Activated T-helper 1 cell treated with anti-CD3 and anti-CD28 coated beads, Interleukin-12 subunit alpha, Interleukin-12 subunit beta, Interleukin-2, Interleukin-4 antibody, amounts not matched to agents 30 ng/mL and 10 ng/mL and 1 ng/mL, durations not matched to agents 14 hours and 24 hours and 36 hours (primary cell): ENCODE measurements at places on chromosomes 4 and X. TPM values are rescaled to one million over a fixed set of nuclear protein-coding genes. Genes with fewer than 3 reads are reported as not detected.

The G3BP2 gene
- total RNA-seq: 143 and 144 TPM in 2 replicates

The PPP3CA gene
- total RNA-seq: 10.0 and 11.3 TPM in 2 replicates

The TMPRSS11E gene
- total RNA-seq: not detected in 2 replicates

The PAGE1 gene
- total RNA-seq: not detected in 2 replicates

The CTAG2 gene
- not detected in 2 replicates for total RNA-seq

The ACSL1 gene
- 56.7 and 61.8 TPM in 2 replicates for total RNA-seq

The SPANXC gene
- not detected in 2 replicates for total RNA-seq

The SRPK3 gene
- total RNA-seq: not detected in 2 replicates

The TKTL2 gene
- not detected in 2 replicates for total RNA-seq

The TLR1 gene
- 1.9 and 2.7 TPM in 2 replicates for total RNA-seq

The FAAH2 gene
- 7.2 and 7.3 TPM in 2 replicates for total RNA-seq

The SULT1B1 gene
- total RNA-seq: 0.17 and 0.26 TPM in 2 replicates

The CABS1 gene
- total RNA-seq: not detected in 2 replicates

The SERPINA7 gene
- total RNA-seq: not detected in 2 replicates

The HEPH gene
- total RNA-seq: not detected in 2 replicates

The ZNF157 gene
- 0.34 and 0.49 TPM in 2 replicates for total RNA-seq

The TEC gene
- total RNA-seq: 1.1 and 1.3 TPM in 2 replicates

The TAF7L gene
- 0.10 and 0.36 TPM in 2 replicates for total RNA-seq

The PRRG3 gene
- total RNA-seq: not detected in 2 replicates

The NEUROG2 gene
- total RNA-seq: 0.18 TPM in 1 of 2 replicates, not detected in the other

The NHS gene
- total RNA-seq: 8.1 and 11.1 TPM in 2 replicates

The PROM1 gene
- total RNA-seq: not detected in 2 replicates

The ADRA2C gene
- not detected in 2 replicates for total RNA-seq

The GPM6B gene
- total RNA-seq: not detected in 2 replicates

The FSTL5 gene
- total RNA-seq: not detected in 2 replicates

The IL13RA2 gene
- not detected in 2 replicates for total RNA-seq

The GYPE gene
- 0.16 TPM in 1 of 2 replicates, not detected in the other for total RNA-seq

The DMP1 gene
- total RNA-seq: not detected in 2 replicates

The PABPC1L2A gene
- total RNA-seq: not detected in 2 replicates

The DCUN1D4 gene
- total RNA-seq: 29.7 and 40.7 TPM in 2 replicates

The RPGR gene
- total RNA-seq: 7.5 and 9.3 TPM in 2 replicates

The ADAMTS3 gene
- not detected in 2 replicates for total RNA-seq

The GRIA3 gene
- not detected in 2 replicates for total RNA-seq

The ASB12 gene
- total RNA-seq: not detected in 2 replicates

The VSIG1 gene
- total RNA-seq: 0.73 TPM in 1 of 2 replicates, not detected in the other

The ZDHHC15 gene
- total RNA-seq: 0.24 TPM in 1 of 2 replicates, not detected in the other

The UGT2A2 gene
- total RNA-seq: not detected in 2 replicates

The HDAC6 gene
- total RNA-seq: 44.7 and 56.4 TPM in 2 replicates

The UBA6 gene
- 78.2 and 78.5 TPM in 2 replicates for total RNA-seq

The FAM53A gene
- total RNA-seq: 2.5 and 5.5 TPM in 2 replicates

The AVPR2 gene
- not detected in 2 replicates for total RNA-seq

The CPLX1 gene
- total RNA-seq: 1.3 and 1.5 TPM in 2 replicates

The RGN gene
- total RNA-seq: not detected in 2 replicates

The MGAT4D gene
- total RNA-seq: not detected in 2 replicates

The TCEAL6 gene
- total RNA-seq: not detected in 2 replicates

The DMRTC1 gene
- total RNA-seq: not detected in 2 replicates

The CAMK2D gene
- total RNA-seq: 67.7 and 73.5 TPM in 2 replicates

The RIPPLY1 gene
- total RNA-seq: not detected in 2 replicates

The NFXL1 gene
- 13.1 and 16.5 TPM in 2 replicates for total RNA-seq

The PDE5A gene
- 0.10 TPM in 1 of 2 replicates, not detected in the other for total RNA-seq

The PRR32 gene
- not detected in 2 replicates for total RNA-seq

The SPATA4 gene
- total RNA-seq: not detected in 2 replicates

The SLITRK4 gene
- not detected in 2 replicates for total RNA-seq

The LEF1 gene
- total RNA-seq: 133 and 139 TPM in 2 replicates

The FHDC1 gene
- 0.10 TPM in 2 replicates for total RNA-seq

The ABLIM2 gene
- total RNA-seq: 0.24 and 0.36 TPM in 2 replicates

The MAGED4B gene
- 0.32 TPM in 1 of 2 replicates, not detected in the other for total RNA-seq

The GYG2 gene
- not detected in 2 replicates for total RNA-seq

The TMEM131L gene
- 39.5 and 42.2 TPM in 2 replicates for total RNA-seq
